Esophagus muscularis mucosa (tissue), 4 donors: ENCODE measurements at places on chromosomes 1 and 21. TPM values are rescaled to one million over a fixed set of nuclear protein-coding genes. Genes with fewer than 3 reads are reported as not detected.

GRCh38 chr1:55049914-55050278 lies 10.5 kb downstream of the PCSK9 start:
- DNase-seq: no peak
- no peak overlapping the region for H3K4me3 ChIP-seq
- H3K36me3 ChIP-seq: no peaks in the 10 kb centered on the region
- H3K27me3 ChIP-seq: no peaks in the 10 kb centered on the region

DNA sequence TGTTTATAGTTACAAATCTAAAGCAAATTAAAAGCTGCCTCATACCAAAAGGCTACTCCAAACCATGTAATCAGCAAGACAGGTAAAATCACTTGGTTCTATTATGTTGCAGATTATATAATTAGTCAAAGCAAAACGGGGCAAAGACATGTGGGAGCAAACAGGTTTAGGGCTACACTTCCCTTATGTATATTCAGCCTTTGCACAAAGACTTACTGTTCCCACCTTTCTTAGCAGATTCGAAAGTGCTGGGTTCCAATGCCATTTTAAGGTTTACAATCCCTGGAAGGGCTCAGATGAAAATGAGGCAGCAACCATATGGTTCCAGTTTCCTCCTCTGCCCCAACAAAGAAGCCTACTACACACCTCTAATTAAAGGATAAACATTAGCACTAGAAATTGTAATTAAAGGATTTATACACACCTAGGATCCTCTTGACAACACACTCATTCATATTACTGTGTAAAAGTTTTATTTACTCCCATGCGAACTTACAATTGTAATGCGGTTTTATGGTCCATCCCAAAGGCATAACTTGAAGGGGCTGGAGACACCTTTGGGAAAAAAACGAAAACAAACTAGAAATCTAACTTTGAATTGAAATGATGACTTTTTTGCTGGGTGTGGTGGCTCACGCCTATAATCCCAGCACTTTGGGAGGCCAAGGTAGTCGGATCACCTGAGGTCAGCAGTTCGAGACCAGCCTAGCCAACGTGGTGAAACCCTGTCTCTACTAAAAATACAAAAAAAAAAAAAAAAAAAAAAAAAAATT lies 117.3 kb upstream of the PKN2 start:
- no peaks in the 10 kb centered on the region for H3K27me3 ChIP-seq
- H3K27ac ChIP-seq: no peak overlapping the region
- no peak overlapping the region for H3K4me3 ChIP-seq
- H3K4me1 ChIP-seq: no peaks in the 10 kb centered on the region
- DNase-seq: no peak

GRCh38 chr1:111183308-111184069 lies 17.0 kb downstream of the DENND2D start:
- no peaks in the 10 kb centered on the region for H3K4me1 ChIP-seq
- H3K4me3 ChIP-seq: no peak overlapping the region
- no peak for DNase-seq

- H3K4me1 ChIP-seq: peaks cover 8% of the 10 kb centered on the region
- no peaks in the 10 kb centered on the region for H3K27me3 ChIP-seq
- H3K4me3 ChIP-seq: no peak overlapping the region
- H3K27ac ChIP-seq: no peak overlapping the region
These were observed 43.4 kb upstream of the SLC25A33 start for GRCh38 chr1:9495854-9496374.

DNA sequence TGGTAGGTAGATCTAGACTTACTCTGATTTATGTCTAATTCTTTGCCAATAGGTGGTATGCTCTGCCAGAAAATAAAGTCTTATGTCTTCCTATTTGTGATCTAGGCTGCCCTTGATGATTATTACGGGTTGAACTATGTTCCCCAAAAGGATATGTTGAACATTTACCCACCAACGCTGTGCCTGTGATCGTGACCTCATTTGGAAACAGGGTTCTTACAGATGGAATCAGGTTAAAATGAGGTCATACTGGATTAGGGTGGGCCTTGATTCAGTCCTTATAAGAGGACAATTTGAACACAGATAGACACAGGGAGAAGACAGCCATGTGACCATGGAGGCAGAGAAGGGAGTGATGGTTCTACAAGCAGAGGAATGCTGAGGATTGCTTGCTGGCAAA lies 95.1 kb upstream of the BCAR3 start:
- no peaks in the 10 kb centered on the region for H3K4me1 ChIP-seq
- H3K4me3 ChIP-seq: no peak overlapping the region
- H3K27me3 ChIP-seq: no peaks in the 10 kb centered on the region
- H3K36me3 ChIP-seq: no peaks in the 10 kb centered on the region

- H3K4me1 ChIP-seq: peaks cover 50% of the 10 kb centered on the region
- no peak overlapping the region for H3K4me3 ChIP-seq
- H3K27ac ChIP-seq: peak overlapping the region; percentile 24
- no peaks in the 10 kb centered on the region for H3K27me3 ChIP-seq
- DNase-seq: no peak
These were observed 11.5 kb downstream of the PALMD start for GRCh38 chr1:99657213-99658030.

The PGLYRP3 gene
- not detected for total RNA-seq

The CLEC20A gene
- not detected for total RNA-seq

The HRNR gene
- total RNA-seq: not detected

The CCDC17 gene
- total RNA-seq: 1.0 TPM
